Activated naive CD8-positive, alpha-beta T cell treated with anti-CD3 and anti-CD28 coated beads, Interleukin-2, amount 50 U/mL, for 16 hours (primary cell): ENCODE measurements at places on chromosomes 16 and 17.

DNA sequence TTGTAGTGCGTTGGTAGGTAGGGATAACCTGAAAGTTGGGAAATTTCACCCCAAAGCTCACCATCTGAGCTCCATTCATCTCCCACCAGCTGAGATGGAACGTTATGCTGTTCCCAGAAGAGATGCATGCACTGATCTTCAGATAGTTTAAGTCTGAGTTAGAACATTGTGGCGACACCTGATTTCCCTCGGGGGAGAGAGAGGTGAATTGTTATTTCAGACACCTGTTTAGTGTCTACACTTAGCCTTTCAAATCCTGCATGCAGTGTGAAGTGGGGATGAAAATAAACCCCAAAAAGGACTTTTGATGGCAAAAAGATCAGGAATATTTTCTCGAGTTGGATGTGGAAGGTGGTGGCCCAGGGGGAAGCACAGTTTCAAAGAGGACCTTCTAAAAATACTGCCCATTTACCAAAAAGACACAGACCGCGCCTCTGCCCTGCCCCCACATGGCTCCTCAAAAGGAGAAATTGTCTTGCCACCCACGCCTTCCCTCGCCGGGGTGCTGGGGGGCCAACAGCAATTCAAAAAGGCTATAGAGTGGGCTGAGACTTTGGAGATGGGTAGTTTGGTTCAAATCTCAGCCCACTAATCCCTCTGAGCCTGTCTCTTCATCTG, 11.4 kb downstream of the CIITA start:
- DNase-seq = no peak

GRCh38 chr17:57745242-57745641, at the start of gene CCDC182:
TSS of gene CCDC182 (minus strand) at chr17:57745299. CDS start at chr17:57745272, 27 bp downstream.
- no peak for DNase-seq

DNA sequence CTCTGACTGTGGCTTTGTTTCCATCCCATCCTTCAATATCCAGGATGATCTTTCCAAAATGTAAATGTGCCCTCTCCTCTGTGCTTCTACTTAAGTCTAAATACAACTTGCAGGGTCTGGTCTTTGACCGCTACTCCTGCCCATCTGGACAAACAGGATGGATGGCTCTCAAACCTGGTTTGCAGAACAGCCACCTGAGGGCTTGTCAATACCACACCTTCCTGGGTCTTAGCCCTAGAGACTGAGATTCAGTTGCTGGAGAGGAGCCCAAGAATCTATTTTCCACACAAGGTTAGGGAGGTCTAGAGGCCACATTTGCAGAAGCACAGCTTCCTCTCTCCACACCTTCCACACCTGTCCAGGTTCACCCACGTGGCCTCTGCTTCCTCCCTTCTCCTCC, 1.9 kb upstream of the GRB7 start:
- no peak for DNase-seq

DNA sequence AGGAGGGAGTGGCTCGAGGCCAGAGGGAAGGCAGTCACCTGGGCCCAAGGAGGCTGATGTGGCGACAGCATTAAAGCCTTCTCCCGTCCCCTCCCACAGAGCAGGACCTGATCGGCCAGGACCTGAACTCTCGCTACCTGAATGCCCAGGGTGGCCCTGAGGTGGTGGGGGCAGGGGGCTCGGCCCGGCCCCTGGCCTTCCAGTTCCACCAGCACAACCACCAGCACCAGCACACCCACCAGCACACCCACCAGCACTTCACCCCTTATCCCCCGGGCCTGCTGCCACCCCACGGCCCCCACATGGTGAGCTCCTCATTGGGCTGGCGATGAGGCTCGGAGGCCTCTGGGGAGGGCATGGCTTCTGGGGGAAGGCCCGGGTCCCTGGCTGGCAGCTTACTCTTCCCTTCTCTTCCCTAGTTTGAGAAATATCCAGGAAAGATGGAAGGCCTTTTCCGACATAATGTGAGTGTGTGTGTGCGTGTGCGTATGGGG, 6.4 kb downstream of the FBRS start:
- DNase-seq = no peak

GRCh38 chr17:41635121-41636097, 11.0 kb upstream of the KRT17 start:
- no peak for DNase-seq

DNA sequence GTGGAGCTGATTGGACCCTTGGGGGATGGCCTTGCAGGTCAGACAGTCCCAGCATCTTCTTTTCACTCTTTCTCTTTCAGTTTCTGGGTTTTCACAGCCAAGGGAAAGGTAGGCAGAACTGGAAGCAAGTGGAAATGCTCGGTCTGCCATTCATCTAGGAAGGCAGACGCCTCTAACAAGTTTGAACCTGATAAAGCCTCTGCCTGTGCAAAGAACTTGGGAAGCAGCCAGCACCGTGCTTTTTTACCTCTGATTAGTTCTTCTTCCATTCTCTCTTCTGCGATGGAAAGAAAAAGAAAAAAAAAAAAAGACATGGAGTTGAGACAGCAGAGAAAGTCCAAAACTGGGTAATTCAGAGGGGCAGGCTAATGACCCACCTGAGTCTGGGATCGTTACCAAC, 997.8 kb upstream of the EEF2KMT start:
- no peak for DNase-seq

DNA sequence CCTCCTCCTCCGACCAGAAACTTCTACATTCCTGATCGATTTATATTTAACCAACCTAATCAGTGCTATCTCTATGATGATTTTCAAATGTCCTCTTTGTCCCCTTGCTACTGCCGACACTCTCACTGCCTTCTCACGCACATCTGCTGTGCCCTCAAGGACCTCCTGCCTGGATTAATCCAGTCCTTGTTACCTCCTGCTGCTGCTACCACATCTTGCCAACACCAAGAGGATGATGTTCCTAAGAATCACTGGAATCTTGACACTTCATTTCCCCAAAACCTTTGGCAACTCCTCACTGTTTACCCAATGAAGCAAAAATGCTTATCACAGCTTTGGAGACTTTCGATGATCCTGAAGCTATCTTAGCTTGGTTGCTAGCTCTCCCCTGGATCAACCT, 287.3 kb upstream of the AXIN2 start:
- DNase-seq = no peak

- no peak for DNase-seq
Observed at GRCh38 chr16:50088302-50088701, 22.5 kb downstream of the HEATR3 start.

DNA sequence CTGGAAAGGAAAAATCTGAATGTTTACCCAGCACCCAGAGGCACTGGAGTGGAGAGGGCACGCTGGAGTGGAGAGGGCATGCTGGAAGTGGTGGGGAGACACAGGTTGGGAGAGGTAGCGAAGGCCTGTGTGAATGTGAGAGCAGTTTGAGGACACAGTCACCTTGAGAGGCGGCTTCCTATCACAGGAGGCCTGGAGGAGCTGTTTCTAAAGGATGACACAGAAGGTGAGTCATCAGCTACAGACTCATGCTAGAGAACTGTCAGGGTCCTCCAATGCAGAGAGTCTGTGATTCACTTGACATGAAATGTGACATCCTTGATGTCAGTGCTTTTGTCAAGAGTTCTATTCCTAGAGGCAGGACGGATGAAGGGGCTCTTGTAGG, 13.8 kb downstream of the CTRL start:
- no peak for DNase-seq

- DNase-seq = no peak
Observed at GRCh38 chr17:20103454-20104446, 94.6 kb downstream of the SPECC1 start.

- no peak for DNase-seq
Observed at GRCh38 chr16:53159781-53160436, 105.1 kb downstream of the CHD9 start.

DNA sequence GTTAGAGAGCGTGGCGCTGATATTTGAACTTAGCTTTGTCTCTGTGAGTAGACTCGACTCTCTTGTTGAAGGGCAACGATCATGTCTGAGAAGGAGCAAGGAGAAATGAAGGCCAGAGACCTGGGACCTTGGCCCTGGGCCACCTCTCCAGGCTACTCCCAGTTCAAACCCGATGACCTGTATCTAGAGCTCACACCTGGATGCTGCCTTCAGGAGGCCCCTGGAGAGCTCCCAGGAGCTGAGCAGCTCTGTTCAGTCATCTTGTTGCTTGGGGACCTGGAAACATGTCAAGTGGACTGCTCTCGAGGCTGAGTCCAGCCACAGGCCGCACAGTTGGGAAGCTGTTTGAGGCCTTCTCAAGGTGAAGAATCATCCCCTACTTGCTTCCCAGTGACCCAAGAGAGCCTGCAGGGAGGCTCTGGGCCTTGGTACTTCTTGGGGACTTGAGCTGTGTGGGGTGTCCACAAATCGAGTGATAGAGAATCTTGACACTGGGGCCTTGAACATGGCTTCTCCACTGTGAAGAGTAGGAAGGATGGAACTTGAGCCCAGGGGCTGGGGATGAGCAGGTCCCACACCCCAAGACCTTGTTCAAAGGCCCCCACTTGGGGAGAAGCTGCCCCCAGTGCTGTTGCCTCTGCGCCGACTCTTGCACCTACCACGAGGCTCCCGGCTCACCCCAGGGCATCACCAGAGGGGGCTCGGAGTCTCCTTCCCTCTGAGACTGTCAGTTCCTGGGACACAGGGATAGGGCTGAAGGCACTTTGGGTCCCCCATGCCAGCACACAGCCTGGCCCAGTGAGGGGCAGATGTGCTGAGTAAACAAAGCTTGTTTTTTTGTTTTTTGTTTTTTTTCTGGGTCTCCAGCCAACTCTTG, 112.1 kb downstream of the IRX5 start:
- DNase-seq = no peak

DNA sequence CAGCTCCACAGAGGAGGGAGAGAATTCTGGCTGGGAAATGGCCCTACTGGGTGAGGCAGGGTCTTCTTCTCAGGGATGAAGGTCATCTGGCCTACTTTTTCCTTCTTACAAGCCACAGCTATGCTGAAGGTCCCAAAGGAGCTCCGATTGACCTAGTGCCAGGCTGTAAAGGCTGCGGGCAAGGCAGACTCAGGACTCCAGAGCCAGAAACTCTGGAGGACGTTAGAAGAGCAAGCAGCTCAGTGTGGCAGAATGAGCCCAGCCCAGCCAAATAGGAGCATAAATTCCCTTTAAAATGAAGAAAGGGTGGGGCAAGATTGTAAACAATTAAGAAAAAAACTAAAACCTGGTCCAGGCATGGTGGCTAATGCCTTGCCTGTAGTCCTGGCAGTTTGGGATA, 20.1 kb upstream of the CNOT1 start:
- no peak for DNase-seq

DNA sequence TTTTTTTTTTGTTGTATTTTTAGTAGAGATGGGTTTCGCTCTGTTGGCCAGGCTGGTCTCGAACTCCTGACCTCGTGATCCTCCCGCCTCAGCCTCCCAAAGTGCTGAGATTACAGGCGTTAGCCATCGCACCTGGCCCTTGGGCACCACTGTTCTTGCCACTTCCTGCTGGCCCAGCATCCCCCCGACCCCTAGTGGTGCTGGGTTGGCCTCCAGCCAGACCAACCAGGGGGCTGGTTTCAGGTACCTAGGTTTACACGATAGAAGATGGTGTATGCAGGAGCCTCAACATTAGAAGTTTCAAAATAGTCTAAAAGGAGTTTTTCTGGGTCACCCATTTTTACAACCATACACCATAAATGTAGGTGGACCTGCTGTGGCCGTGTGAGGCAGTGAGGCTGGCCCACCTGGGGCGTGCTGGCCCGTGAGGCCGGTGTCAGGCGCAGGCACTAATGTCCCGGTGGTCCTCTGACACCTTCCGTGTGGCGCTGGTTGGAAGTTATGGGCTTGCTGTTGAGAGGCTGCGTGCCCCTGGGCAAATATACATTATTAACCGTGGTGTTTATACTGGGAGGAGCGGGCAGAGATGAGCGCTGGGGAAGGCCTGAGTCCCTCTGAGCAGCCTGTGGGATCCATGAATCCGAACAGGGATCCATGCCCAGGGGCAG, 43.5 kb downstream of the CFAP20 start:
- no peak for DNase-seq

DNA sequence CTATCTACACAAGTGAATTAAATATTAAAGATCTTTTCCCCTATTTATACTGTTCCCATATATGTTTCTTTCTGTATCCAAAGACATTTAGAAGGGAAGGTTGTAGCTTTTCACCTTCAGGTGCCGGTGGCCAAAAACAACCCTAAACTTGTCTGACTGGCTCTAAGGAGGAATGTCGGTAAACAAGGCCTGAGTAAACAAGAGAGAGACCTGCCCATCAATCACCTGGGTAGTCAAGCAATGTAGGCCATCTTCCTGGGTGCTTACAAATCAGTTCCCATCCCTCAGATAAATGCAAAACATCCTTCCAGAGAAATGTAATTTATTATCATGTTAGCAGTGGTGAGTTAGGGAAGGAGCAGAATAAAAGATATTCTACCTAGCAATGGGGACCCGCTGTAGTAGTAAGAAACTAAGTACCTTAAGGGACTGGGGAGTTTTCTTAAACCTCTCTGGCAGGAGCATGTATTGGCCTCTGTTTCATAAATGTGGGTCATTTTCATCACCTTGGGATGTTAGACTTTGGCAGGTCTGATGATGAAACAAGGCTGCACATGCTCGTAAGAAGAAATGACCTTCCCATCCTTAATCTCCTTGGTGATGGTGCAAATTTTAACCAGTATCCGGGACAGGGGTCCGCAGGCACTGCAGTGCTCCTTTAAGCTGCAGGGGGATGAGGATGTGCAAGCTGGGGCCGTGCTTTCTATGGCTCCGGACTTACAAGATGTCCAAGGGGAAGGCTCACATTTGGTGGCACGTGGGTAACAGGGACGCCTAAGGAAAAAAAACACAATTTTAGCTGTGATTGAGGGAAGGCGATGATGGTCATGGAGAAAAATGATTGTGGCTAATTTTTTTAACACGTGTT, 8.4 kb downstream of the KRT39 start:
- DNase-seq = no peak

GRCh38 chr16:17358846-17359245, 111.9 kb downstream of the XYLT1 start:
- no peak for DNase-seq

GRCh38 chr17:17883801-17884200, 47.0 kb upstream of the SREBF1 start:
- no peak for DNase-seq

DNA sequence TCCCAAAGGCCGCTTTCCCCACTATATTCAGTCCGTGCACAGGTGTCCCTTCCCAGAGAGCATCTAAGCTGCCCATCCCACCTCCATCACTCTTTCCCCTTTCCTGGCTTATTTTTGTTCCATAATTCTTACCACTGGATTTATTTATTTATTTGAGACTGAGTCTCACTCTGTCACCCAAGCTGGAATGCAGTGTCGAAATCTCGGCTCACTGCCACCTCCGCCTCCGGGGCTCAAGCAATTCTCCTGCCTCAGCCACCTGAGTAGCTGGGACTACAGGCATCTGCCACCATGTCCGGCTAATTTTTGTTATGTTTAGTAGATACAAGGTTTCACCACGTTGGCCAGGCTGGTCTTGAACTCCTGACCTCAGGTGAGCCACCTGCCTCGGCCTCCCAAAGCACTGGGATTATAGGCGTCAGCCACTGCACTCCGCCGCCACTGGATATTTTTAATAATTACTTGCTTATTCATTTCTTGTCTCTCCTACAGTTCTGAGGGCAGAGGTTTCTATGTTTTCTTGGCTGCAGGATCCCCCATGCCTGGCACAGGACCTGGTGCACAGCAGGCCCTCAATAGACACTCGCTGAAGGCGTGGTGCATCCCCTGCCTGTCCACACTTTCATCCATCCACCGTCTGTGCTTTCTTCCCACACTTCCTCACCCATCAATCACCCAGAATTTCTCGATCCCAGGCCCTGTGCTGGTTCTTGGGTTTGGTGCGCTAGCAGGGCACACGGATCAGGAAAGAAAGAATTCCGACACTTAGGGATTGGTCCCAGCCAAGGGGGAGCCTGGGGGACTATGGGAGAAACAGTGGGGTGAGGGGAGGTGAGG, 9.9 kb upstream of the ADGRG1 start:
- no peak for DNase-seq

- DNase-seq = no peak
Observed at GRCh38 chr17:4519361-4519788, 20.7 kb downstream of the SPNS2 start.
